Activated effector memory CD4-positive, alpha-beta T cell treated with Interleukin-2 at 50 U/mL for 16 hours (primary cell): ENCODE measurements at places on chromosomes 3 and 15.

DNA sequence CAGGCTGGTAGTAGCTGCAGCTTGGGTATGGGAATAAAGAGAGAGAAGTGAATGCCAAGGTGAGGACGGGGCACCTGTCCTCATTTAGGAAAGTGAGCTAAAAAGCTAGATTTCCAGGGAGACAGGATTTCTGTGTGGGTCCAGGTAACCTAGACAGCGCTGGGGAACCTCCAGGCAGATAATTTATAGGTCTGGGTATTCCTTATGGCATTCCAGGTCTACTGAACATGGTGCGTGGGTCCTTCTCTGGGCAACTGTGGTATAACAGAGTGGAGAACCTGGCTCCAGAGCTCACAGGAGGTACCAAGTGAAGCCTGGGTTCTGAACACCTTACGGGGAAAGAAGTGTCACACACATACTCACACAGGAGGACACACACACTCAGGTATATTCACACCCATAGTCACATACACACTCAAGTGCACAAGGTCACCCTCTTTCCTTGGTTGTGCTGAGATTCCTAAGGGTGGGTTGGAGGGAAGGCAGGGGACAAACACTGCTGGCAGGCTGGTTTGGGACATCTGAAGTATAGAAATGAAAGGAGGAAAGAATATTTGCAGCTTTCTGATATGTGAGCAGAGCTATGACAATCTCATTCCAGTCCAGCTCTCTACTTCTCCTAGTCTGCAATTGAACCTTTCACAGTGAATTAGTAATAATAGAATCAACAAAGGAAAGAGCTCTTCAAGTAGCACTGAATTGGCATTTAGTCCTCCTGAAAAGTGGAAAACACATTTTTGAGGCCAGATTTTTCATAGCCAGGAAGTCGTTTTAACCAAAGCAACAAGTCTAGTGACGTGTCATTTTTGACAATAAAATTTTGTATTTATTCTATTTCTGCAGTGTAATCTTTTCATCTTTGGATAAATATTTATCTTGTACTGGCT, 37.4 kb upstream of the ITGA11 start:
- no peak for DNase-seq

GRCh38 chr15:40593165-40593564, 884 bp upstream of the KNL1 start:
- DNase-seq: no peak

GRCh38 chr15:66027268-66027805, 158.0 kb downstream of the RAB11A start:
- DNase-seq: no peak

GRCh38 chr15:101168898-101169494, 82.9 kb downstream of the CHSY1 start:
- no peak for DNase-seq

GRCh38 chr3:126019683-126020082, 50.7 kb downstream of the ROPN1B start:
- no peak for DNase-seq

DNA sequence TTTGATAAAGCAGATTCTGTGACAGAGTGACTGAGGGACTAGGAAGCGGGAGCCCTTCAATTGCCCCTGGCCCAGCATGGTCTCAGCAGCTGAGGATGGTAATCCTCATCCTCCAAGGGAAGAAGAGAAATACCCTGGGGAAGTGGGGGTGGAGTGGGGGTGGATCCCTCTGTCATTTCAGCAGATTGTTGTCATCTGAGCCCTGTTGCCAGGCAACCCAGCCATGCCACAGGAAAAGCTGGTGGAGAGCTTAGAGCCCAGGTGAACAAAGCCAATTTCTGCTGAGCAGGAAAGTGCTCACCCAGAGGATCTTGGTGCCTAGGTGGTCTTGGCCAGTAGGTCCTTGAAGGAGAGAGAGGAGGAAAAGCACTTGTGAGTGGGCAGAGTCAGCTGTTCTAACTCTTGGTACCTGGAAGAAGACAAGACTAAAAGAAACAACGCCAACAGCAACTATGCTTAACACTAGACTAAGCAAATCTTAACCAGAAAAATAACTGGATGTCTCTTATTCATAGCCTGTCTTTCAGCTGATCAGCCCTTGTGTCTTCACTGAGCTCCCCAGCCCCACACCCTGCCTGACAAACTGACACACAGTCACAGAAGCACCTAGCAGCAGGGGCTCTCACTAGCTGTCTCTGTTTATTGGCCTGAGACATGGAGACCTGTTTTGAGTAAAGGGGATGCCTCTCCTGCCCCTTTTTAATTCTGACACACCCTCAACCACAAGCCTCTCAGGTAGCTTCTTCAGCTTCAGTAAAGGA, 40.1 kb upstream of the DCLK3 start:
- no peak for DNase-seq

- no peak for DNase-seq
Observed at GRCh38 chr3:164918905-164919304, 159.4 kb downstream of the SI start.

DNA sequence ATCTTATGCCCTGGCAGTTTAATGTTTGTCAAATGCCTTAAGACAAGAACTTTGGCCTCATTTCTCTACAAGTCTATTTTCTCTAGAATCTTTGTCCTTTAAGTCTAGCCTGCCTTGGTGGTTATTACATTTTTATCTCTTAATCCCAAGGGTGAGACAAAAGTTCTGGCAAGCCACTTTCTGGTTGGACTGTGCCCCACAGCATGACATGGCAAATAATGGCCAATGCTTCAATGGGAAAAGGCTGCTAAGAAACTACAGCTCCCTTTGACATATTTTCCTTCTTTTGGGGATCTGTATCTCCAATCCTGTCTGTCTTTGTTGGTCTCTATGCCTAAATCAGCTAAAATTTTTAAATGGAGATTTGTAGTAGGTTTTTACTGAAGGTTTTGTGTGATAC, 181.6 kb upstream of the MBNL1 start:
- DNase-seq: no peak

GRCh38 chr3:25633919-25634318, 30.8 kb downstream of the TOP2B start:
- DNase-seq: no peak

DNA sequence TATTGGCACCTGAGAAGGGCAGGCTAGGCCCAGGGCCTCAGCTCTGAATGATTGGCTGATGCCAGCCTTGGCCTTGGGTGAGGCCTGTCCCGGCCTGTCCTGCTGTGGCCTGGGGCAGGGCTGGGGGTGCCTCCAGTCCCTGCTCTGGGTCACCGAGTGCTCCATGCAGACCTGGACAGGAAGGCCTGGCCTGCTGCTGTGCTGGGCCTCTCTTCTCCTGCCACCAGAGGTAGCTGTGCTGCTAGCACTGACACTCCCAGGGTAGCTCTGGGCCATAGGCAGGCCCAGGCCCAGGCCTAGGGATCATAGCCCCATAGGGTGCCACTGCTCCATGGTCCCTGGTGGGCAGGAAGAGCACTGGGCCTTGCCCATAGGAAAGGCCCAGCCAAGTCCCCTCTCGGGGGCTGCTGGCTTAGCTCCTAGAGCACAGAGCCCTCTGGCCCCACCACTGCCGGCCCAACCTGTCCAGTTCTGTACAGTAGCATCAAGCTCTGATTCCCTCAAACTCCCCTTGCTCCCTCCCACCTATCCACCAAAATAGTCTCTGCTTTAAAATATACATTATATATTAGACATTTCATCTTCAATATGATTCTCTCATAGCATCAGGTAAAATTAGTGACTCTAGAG, 18.2 kb downstream of the ABTB1 start:
- DNase-seq: no peak

DNA sequence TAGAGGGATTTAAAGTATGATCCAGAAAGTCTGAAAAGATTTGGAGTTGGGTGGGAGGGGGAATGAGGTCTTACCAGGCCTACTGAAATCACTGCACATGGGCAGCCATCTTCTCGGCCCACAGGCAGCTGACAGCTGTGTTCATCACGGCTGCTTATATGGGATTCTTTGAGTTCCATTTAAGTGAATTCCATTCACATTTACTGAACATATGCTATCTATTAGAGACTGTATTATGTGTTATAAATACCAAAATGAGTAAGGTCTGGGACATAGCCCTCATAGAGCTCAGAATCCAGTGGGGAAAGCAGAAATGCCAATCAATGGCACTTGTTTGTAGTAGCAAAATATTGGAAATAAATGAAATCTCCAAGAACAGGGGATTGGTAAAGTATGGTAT, 91.1 kb downstream of the TRIM42 start:
- DNase-seq: no peak

DNA sequence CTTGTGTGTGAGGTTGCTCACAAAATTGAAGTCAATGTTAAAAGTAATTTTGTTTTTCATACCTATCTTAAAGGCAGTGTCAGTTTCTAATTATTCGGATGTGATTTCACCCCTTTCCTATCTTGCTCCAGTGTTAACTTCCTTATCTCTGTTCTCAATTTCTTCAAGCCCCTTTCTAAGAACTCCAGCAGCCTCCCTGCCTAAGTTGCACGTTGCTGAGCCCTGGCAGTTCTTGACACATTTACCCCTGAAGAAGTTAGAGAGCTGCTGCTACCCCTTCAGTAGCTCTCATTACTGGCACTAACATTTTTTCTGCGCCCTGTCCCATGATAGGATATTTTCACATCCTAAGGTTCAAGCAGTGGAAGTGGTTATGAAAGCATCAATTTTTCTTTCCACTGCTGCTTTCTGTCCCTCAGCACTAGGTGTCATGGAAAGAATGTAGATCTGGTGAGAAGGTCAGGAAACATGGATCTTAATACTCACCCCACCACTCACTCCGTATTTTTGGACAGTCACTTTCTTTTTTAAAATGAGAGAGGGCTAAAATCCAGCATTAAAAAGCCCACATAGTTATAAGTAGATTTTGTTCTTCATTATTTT, 62.9 kb downstream of the OPA1 start:
- DNase-seq: no peak

DNA sequence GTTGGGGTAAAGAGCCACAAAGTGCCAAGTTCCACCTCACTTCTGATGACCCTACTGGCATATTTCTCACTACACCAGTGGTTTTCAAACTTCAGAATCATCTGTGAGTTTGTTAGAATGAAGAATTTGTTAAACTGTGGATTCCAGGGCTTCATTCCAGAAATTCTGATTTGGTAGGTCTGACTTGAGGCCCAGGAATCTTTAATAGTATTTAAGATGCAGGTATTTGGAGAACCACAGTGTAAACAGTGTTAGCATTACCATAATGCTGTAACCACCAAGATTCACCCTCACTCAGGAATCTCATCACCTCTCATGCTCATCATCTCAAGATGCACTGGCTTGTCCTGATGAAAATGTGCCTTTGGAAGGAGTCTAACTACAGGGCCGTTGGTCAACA, 6.0 kb downstream of the KCNMB3 start:
- DNase-seq: no peak

DNA sequence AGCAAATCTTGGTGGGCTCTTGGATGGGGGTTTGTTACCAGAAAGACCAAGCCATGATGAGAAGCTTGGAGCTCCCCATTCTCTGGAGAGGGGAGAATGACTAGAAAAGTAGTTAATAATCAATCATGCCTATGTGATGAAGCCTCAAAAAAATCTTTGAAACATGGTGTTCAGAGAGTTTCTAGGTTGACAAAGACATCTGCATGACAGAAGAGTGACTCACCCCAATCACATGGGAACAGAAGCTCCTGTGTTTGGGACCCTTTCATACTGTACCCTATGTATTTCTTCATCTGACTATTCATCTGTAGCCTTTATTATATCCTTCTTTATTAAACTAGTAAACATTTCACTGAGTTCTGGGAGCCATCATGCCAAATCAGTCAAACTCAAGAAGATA, 87.4 kb downstream of the BCHE start:
- DNase-seq: no peak

GRCh38 chr3:29255854-29256696, 24.8 kb upstream of the RBMS3 start:
- no peak for DNase-seq

DNA sequence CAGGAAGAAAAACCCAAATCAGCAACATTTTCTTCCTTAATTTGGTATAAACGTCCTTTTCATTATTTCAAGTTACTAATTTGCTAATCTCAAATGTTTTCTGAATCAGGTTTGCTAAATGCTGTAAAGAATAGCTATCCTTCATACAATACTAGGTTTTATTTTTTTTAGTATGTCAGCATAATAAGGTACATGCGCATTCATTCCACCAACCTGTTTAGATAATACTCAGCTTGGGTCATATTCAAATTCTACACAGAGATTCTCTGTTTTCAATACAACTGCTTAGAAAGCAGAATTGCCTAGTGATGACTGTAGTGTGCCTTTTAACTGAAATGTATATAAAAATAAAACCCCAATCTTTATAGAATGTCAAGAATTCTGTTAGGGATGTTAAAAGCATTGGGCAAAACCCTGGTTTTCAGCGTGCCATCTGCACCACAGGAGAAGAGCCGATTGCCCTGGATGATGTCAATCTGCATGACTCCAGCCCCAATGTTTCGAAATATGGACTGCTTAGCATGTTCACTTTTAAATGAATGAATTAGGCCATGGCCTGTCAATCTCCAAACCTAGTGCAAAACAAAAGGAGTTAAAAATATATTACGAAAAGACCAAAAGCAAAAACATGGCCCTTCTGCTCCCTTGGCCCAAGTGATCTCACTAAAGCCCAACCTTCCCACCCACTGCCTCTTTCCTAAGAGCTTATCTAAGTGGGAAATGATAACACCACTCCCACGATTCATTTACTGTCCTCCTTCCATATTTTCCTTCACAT, 107.4 kb downstream of the GLDN start:
- no peak for DNase-seq

DNA sequence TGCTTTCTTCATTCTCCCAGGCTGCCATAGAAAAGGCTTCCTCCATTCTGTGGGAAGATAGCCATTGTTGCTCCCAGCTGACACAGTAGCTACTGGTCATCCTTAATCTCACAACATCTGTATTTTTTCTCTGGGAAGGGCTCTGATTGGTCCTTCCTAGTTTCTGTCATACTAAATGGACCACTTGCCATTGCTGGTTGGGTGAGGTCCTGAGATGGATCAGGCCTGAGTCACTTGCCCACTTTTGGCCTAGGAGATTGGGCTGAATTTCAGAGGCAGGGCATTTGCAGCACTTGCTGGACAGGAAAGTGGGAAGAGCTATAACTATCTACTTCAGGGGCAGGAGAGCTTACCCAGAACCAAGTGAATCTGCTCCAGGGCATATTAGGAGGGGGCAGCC, 106.5 kb upstream of the PROK2 start:
- DNase-seq: no peak

- DNase-seq: no peak
Observed at GRCh38 chr15:70214941-70215635, 117.4 kb upstream of the TLE3 start.

DNA sequence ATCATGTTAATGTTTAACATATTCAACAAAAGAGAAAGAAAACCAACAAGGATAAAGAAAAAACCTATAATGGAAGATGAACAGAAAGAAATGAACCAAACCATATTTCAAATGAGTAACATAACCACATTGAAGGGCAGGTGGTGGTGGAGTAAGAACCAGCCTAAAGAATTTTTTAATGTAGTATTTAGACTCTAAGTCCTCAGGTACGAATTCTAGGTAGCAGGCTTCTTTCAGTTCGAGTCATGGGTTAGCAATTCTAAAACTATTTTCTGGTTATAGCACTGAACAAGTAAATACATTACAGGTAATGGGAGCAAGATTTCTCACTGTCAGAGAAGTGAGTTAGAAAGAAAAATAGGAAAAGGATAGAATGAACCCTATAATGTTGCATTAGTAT, 24.4 kb downstream of the DCBLD2 start:
- DNase-seq: no peak

GRCh38 chr3:52787246-52787645, 7.3 kb upstream of the ITIH3 start:
- DNase-seq: no peak
